H7 (cell line): ENCODE measurements at places on chromosomes 7 and 10.
A peak's percentile ranks its signal among the peaks of the same experiment; 100 is the strongest.

DNA sequence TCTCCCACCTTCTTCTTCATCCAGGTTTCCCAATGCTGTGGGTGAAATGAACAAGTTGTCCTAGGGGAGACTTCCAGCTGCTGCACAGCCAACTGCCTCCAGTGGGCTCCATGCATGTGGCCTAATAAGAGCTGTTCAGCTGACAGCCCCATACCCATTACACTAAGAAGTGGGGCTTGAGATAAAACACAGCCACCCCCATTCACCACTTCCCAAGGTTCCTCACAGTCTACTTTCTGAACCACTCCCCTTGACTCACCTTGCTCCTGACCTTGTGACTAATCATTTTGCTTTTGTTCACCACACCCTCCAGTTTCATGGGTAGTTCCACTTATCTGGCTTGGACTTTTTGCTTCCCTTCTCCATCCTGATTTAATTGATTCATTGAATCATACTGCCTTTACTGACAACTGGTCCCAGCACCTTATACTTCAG, 119.3 kb downstream of the CABCOCO1 start:
- DNase-seq, result no peak

GRCh38 chr10:98346847-98347246, 68.1 kb downstream of the PYROXD2 start:
- DNase-seq, result no peak

GRCh38 chr7:144018065-144018464, 17.9 kb downstream of the OR6B1 start:
- no peak for DNase-seq

DNA sequence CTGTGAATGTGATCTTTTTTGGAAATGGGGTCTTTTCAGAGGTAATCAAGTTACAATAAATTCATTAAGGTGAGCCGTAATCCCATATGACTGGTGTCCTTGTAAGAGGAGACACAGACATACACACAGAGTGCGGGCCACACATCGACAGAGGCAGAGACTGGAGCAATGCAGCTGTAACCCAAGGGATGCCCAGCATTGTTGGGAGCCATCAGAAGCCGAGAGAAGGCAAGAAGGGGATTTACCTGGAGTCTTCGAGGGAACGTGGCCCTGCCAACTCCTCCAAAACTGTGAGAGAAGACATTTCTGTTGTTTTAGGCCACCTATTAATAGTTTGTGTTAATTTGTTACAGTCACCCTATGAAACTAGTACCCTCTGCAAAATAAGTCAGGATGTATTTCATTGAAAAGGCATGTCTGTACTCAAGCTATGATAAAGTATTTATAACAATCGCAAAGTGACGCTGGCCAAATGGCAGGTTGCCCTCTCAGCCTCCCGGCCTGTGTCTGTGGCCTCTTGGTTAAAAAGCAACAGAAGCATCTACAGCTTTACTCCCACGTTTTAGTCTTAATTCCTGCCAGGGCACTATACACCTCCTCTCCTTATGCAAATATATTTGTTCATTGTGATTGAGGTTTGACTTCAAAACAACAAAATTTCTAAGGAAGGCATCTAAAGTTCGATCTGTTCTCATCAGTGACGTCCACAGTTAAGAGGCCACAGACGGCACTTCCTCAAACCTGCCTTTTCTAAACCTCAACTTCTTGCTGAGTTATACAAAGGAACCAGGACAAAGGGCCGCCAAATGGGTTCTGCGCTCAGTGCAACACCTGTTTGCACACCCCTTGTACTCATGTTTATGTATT, 46.8 kb downstream of the HIPK2 start:
- no peak for DNase-seq

- DNase-seq, result no peak
These were observed 313.0 kb upstream of the GLI3 start for GRCh38 chr7:42549866-42550485.

DNA sequence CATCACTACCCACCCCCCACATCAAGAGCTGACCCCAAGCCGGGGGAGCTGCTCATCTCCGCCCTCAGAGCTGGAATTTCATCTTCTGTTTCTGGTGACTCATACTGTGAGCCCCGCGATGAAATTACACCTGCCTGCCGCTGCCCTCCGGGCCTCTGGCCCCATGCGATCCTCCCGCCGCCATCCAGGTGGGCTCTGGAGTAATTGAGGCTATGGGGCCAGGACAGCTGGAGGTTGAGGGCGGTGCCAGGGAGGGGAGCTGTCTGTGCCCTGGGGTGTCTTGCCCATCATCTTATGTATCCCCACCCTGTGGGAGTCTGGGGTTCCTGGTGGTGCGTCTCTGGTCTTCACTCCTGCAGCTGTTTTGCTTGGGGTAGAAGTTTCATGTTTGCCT, 9.0 kb downstream of the GTF2IRD1 start:
- DNase-seq, result peak; percentile 65

- DNase-seq, result peak; percentile 0
These were observed 51.9 kb upstream of the COMTD1 start for GRCh38 chr10:75287697-75288096.

DNA sequence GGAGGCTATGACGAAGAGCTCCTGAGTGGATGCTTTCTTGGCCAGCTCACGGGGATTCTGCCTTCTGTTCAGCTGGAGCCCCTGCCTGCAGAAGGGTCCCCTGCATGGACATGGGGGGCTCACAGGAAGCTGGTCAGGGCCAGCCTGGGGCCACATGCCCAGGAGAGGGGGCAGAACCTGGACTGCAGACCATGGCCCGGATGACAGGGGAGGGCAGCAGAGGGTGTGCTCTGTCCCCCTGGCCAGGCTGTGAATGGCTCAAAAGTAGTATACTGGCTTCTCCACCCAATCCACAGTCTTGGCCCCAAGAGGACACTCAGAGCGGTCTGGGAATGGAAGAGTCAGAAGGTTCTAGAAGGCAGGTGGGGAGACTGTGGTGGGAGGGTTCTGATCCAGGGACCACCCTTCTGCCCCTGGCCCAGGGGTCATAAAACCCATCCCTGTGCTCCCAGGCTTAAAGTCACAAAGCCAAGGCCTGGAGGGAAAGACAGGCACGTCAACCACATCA, 40.3 kb downstream of the PPIF start:
- DNase-seq, result peak; percentile 49

GRCh38 chr7:33770576-33770975, 134.8 kb upstream of the BMPER start:
- no peak for DNase-seq

GRCh38 chr7:87129848-87130247, 22.4 kb upstream of the DMTF1 start:
- DNase-seq, result no peak

DNA sequence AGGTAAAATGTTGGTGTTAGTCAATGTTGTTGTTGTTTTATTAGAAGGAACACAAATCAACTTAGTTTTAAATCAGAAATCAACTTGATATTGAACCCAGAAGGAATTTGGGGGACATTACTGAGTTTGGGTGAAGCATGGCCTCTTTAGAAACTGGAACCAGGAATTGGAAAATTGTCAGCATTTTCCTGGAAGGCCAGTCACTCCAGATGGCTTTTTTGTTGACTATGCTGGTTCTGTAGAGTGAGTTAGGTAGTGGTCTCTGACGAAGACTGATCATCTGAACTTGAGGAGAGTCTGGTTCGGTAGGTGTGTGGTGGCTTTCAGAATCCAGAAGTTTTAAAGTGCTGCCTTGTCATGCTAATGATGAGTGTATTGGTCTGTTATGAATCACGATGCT, 111.5 kb downstream of the BMPER start:
- DNase-seq, result no peak

DNA sequence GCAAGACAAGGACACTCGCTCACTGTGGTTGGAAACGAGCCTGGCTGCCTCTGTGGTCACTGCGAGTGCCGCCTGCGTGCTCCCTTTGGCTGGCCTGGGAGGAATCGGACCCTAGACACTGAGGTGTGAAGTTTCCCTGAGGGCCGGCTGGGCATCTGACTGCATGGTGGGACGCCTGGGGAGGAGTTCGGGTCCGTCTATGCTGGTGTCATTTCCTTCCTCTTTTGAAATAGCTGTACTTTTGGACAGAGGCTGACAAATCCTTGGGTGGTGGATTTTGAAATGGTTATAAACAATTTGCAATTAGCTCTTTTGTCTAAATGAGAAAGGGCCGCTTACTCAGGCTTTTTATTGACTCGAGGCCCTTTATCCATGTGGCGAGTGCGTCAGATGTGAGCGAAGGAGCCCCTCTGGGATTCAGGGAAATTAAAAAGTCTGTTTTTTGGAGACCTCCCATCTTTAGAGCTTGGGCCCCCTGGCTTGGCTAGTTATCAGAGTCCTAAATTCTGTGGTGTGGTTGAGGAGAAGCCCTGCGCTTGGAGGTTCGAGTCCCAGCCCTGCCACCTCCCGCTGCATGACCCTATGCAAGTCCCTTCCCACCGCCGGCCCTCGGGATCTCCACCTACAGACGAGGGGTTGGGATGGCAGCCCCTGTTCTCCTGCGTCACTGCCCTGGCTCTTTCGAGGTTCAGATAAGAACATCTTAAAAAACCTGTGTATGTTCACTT, 147.1 kb downstream of the RGS10 start:
- DNase-seq, result peak; percentile 76
